ENCODE measurements at places on chromosomes 1 and 21.

DNA sequence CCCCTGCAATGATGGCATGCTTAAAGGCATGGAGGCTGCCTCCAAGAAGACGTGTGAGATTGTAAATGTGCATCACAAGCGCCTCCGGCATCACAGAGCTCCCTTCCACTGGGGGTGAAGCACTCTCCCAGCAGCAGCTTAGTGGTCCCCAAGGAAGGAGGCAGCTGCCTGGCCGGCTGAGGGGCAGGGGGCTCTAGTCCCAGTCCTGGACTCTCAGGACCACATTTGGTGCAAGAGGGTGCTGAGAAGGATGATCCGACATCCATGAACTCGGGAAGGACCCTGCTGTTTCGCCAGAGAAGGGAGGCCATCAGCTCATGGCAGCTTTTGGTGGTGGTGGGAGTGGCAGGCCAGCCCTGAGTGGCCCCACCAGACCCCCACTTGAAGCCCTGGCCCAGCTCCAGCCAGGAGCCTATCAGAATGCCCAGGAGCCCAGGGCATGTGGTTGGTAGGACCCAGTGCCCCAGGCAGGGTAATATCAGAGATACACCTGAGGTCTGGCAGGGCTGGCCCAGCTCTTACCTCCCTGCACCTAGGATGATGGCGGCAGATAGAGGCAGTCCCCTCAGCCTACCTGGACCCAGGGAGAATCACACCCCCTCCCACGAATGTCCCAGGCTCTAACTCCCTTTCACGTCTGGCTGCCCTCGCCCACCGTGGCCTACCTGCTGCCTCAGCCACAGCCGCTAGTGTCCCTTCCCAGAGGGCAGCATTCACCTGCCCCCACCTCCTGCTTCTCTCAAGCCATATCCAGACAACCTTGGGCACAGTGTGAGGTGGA, 2.4 kb upstream of the WNT9A start:
- no peak for DNase-seq

- no peak for DNase-seq
These were observed 296.6 kb downstream of the PTPRC start for GRCh38 chr1:198935306-198935921.

- DNase-seq = peak; percentile 20
These were observed 9.2 kb upstream of the EVA1C start for GRCh38 chr21:32403201-32403777.

DNA sequence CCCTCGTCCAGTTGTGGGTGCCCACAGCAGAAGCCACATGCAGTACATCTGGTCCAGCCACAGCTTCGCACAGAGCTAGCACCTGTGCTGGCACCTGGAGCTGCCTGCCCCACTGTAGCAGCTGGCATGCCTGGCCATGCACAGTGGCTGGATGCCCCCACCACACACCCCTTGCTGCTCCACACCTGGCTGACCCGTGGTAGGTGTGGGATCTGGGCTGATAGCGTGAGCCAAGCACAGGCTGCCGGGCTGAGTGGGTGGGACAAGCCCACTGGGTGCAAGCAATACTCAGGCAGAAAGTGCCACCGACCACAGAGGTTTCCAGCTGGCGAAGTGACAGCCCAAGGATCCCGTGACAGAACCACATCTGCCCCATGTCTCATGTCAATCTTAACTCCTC, 30.6 kb upstream of the BACE2 start:
- DNase-seq = no peak

DNA sequence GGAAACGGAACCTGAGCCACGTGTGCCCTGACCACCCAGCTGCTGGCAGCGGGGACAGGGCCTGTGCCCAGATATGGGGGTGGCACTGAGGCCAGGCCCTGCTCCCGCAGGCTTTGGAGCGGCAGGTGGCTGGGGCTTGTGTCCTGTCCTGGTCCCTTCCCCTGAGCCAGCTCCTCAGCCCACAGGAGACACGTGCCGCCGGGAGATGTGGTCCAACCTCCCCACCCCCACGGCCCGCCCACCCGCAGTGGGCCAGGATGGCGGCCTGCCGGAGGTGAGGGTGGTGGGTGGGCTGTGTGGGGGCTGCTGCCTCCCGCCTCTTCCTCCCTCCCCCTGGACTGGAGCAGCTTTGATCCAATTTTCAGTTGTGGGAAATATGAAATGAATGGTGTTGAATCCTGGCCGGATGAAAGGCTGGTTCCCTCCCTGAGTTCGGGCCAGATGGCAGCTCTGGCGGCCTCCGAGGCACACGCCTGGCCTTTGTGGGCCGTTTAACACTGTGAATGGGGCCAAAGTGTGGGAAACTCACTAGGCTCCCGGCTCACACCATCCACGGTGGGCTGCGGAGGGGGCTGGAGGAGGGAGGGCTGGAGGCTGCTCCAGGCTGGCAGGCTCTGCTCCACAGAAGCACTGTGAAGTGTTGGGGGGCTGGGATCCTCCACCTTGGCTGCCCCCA, 2.6 kb upstream of the HES5 start:
- no peak for DNase-seq

- DNase-seq = no peak
These were observed 13.4 kb downstream of the FBLIM1 start for GRCh38 chr1:15771836-15772515.

DNA sequence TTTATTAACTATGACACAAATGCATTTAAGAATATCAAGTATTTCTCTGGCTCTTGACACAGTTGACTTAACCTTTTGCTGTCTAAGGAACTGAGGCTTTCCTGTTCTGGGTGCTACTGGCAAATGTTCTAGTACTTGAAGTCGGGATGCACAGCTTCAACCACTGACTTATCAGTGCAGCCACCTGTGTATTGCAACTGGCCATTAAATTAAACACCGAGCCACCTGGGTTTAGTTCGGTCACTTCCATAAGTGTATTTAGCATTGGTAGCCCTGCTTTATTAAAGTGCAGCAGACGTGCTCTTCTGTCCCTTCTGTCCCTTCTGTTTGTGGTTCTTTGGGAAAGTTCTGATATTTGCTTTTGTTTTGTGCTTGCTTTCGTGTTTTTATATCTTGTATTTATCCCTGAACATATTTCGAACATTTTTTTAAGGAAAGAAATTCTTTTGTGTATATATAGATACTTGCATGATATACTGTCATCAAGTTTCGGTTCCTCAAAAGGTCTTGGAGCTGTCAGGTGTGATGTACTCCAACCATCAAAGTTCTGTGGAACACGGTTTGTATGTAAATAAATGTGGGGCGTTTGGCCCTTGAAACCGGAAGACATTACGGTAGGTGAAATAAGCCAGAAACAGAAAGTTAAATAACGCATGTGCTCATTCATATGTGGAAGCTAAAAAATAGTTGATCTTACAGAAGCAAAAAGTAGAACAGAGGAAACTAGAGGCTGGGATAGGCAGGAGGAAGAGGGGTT, 297.9 kb upstream of the GREM2 start:
- DNase-seq = no peak

DNA sequence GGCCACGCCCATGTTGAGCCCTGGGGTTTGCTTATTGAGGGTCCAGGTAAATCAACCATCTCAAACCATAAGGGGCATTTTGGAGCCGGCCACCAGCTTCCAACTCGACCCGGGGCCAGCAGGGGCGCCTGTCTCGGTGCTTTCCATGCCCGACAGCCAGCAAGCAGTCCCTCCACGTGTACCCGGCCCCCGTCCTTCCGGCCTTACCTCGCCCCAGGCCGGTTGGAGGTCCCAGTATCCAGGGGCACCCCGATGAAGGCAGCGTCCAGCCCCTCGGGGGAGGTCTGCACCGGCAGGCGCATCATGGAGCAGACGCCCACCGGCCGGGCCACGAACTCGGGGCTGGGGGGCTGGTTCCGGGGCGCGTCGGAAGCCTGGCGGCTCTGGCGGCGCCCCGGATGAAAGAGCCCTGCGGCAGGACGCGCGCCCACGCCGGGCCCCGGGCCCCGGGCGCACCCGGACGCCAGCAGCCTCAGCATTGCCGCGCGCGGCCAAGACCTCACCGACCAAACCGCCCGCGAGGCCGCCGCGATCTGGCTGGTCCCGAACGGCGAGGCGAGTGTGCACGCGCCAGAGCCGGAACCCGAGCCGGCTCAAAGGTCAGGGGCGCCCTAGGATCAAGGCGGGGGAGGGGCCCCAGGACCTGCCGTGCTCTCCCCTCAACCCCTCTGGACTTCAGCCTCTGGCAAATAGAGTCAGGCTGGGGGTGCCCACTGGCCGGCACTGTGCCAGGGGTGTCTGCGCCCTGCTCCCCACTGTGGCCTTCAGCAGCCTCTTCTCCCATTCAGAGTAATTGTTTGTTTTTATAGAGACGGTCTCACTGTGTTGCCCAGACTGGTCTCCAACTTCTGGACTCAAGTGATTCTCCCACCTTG, at the start of gene AGMAT:
Gene AGMAT (minus strand): TSS at position 563 of the 875 bp plus-strand sequence. CDS start 84 bp downstream, at position 479.
- peak; percentile 17 for DNase-seq

- no peak for DNase-seq
These were observed 392.4 kb downstream of the KCNH1 start for GRCh38 chr1:210741564-210741963.

- DNase-seq = no peak
These were observed 33.3 kb upstream of the PIGC start for GRCh38 chr1:172477216-172477615.

- no peak for DNase-seq
These were observed 49.7 kb upstream of the DISP3 start for GRCh38 chr1:11429226-11429625.

DNA sequence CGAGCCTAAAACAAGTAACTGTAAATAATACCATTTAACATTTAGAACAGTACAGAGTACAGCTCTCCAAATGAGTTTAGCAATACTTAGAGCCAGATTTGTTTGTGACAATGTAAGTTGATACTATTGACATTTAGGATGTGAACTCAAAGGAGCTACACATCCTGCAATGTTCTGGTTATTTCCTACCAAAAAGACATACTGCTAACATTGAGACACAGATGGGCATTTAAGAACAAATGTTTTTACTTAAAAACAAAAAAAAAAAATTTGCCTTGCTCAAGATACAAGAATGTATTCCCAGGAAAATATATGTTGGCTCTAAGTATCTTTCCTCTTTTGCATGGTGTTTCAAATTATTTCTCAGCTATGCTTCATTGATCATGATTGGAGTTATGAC, 1464.8 kb upstream of the PRMT6 start:
- no peak for DNase-seq

GRCh38 chr1:25990702-25991395, 7.0 kb downstream of the PAFAH2 start:
- no peak for DNase-seq

DNA sequence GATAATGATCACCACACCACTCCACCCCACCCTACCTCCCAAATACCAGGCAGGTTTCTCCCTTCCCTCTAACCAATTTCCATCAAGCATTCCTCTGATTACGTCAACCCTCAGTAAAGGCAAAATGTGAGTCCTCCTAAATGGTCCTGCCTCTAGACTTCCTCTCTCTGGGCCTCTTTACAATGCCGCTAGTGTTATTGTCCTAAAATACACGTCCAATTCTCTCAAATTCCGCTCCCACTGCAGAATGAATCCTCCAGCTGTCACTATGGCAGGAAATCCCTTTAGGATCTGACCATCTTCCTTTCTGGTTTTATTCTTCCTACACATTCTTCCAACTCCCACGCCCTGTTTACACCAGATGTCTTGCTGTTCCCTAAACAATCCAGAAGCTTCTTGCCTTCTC, 68.7 kb downstream of the DEGS1 start:
- no peak for DNase-seq

DNA sequence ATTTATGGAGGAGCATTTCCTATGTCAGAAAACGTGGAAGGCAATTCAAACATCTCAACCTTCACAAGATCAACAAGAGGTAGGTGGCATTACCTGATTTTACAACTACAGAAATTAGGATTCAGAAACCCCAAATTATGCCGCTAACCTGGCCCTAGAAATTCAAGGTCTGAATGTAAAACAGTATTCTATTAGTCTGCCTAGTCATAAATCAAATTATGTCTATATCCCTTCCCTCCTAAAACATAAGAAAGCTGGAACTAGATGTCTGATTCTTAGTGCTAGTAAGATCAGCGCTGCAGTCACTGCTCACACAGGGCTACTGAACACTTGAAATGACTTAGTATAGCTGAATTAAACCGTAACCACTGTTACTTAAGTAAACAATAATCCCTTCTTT, 1.4 kb downstream of the TOMM20 start:
- no peak for DNase-seq

DNA sequence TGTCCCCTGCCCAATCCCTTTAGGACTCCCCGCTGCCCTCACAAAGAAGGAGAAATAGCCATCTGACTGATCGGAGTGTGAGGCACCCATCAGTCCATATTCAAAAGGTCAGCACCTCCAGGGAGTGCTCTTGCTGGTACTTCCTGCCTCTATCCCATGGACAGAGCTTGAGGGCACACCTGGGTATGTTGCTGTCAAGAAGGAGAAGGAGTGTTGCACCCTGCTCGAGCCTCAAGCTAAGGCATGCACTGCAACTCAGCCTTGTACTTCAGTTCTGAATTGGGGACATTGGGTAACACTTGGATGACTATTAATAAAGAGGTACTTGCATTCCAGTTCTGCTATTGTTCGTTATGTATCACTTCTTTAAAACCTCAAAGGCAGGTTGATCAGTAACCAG, 190.3 kb upstream of the ZC3H12A start:
- DNase-seq = no peak

GRCh38 chr1:59396387-59396786, 99.5 kb downstream of the FGGY start:
- no peak for DNase-seq

DNA sequence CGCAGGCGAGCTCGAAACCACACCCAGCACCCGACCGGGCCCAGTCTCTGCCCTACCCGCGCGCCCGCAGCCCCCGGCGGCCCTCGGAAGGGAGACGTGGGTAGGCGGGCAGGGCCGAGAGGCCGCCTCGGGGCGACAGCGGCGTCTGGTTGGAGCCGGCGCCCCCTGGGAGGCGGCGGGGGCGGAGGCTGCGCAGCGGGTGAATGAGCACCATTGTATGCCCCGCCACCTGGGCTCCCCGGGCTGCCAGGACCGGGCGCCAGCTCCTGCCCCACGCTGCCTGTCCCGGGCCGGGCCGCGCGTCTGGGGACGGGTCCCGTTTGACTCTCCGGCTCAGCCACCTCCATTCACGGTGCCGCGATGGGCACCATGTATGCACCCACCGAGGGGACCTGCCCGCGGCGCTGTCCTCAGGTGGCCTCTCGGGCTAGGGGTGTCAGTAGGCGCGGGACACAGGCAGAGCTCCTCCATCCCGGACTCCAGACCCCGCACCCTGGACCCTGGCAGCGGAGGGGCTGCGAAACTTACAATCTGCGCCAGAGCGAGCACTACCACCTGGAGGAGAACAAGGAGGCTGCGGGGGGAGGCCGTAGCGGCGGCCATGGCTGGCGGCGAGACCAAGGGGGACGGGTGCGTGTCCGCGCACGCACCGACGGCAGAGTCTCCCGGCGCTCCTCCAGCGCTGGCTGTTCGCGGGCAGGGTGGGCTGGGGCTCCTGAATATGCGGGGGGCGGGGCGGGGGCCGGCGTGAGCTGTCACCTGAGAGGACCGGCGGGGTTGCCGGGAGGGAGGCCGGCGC, at the start of gene COL9A2:
Gene COL9A2 (minus strand): TSS at position 692 of the 799 bp plus-strand sequence. CDS start 89 bp downstream, at position 603.
- DNase-seq = peak; percentile 54

DNA sequence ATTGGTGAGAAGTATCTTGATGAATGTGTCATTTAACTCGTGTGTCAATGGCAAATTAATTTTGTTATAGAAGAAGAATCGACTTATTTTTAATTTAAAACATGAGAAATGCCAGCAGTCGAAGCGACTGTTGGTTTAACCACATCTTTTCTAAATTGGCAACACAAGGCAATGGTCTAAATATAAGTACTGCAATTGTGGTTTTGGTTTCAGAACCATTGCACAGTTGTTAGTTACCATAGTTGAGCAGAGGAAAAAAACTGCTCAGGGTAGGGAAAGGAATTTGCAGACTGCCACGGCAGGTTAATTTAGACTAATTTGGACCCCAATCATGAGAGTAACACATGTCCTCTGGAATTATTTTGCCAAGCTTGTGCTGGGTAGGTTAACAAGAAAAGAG, 185.6 kb upstream of the RUNX1 start:
- DNase-seq = no peak

GRCh38 chr1:178465011-178465410, 31.8 kb downstream of the CLEC20A start:
- no peak for DNase-seq

Data from DMS79 (cell line).